ENCODE measurements at places on chromosomes 3 and 15.

- no peak for DNase-seq
These were observed 77.4 kb downstream of the RASA2 start for GRCh38 chr3:141564241-141564640.

DNA sequence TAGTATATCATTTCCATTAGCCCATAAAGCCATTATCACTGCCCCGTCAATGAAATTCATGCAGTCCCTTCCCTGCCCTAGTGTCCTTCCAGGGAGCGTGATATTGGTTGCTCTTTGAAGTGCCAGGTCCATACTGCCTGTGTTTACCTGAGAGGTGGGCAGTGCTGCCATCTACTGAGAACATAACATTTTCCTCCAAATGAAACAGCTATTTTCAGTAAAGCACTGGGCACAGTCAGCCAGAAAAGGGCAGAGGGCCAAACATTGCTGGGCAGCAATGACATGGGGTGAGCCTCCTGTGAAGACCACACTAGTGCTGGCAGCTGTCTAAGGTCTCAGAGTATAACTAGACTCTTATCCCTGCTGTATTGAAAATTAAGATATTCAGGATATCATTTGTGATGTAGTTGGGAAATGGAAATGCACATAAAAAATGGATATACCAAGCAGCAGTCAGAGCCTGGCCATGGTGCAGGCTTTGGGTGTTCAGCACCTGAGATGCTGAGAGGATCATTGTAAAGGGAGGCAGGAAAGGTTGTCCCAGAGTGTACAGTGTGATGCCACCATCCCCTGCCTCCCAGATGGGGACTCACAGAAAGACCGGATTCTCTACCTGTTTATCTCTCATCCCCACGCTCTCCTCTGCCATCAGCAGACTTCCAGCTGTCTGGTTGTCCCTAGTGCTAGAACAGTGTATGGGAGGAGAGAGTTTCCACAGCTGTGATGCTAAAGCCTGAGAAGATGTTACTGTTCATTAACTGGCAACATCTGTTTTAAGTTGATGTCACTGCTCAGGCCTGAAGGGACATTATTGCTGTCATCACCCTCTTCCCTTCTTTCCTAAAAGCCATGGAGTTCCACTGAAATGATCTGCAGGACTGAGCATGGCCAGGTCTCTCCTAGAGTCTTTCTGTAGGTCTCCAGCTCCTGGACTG, 108.8 kb downstream of the ARNT2 start:
- no peak for DNase-seq

GRCh38 chr3:76998555-76998954, 41.3 kb upstream of the ROBO2 start:
- no peak for DNase-seq

DNA sequence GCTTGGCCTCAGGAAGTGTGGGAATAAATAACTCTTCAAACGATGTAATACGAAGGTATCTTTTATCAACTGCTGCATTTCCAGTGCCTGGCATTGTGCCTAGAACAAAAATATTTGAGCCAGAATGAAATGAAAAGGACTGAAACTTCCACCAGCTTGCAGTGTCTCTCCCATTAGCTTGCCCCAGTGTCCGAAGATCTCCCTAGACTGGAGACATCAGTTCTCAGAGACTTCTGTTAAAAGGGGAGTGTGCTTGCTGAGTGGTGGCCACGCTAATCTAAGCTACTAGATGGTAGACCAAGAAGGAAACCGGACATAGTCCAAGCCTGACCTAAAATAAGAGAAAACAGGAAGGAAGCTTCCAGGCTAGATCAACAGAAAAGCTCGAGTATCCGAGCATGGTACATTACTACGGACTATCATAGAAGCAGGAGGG, 28.6 kb downstream of the KCNAB1 start:
- no peak for DNase-seq

DNA sequence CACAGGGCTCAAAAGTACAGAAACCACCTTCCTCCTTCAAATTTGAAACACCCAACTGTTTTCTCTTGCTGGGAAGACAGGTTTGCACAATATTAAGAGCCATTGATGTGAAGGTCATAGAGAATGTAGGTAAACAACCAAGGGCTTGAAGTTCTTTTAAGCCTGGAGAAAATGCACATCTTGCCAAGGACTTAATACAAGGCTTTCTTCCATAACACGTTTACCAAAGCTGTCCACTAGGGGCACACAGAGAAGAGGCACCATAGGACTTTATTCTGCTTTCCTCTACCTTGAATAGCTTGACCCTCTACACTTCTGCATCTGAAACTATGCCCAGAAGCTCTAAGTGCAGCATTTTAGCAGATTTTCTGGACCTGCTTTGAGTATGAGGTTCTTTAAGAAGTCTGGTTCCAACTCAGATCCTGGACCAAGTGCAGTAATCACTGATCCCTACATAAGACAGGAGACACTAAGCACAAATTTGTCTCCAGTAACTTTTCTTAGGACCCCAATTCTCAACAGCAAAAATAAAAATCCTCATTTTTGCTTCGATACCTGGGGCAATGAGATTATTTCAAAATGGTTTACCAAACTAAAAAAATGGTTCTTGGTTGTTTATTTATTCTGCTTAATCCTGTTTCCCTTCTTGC, 138.0 kb downstream of the FBN1 start:
- no peak for DNase-seq

- DNase-seq: no peak
These were observed 82.7 kb downstream of the FOXB1 start for GRCh38 chr15:60086681-60087429.

DNA sequence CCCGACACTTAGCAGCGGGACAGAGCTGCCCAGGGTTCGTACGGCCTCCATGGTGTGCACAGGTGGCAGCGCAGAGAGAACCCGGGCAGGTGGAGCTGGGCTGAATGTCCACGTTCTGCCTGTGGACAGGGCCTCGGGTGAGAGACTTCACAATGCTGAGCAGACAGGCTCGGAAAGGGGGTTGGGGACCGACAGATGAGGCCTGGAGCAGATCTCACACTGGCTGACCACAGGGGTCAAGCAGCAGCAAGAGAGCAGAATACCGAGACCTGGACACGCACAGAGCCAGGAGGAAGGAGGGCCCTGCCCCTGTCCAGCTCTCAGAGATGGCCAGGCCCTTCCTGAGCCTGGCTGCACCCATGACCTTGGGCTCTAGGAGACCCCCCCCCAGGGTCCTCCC, 83.0 kb downstream of the VGLL4 start:
- DNase-seq: no peak

DNA sequence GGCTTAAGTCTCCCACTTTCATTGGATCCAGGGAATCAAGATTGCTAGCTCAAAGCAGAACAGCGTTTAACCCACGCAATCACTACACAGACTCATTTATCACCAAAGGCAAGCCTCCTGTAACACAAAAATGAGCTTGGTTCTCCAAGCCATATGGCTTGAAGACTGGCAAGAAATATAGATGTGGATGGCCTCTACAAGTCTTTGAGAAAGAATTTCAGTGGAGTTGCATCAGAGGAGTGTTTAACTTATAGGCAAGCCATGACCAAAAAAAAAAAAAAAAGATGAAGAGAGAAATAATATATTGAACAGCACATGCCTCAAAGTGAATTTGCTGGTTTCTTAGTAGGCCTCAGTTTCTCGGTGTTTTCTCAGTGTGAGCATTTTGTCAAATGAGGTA, 27.3 kb downstream of the PDZRN3 start:
- DNase-seq: no peak

Data from activated T-helper 1 cell treated with anti-CD3 and anti-CD28 coated beads, Interleukin-2, amount 50 U/mL, for 16 hours (primary cell).